NB4 (cell line): ENCODE measurements at places on chromosomes 7 and 10.

DNA sequence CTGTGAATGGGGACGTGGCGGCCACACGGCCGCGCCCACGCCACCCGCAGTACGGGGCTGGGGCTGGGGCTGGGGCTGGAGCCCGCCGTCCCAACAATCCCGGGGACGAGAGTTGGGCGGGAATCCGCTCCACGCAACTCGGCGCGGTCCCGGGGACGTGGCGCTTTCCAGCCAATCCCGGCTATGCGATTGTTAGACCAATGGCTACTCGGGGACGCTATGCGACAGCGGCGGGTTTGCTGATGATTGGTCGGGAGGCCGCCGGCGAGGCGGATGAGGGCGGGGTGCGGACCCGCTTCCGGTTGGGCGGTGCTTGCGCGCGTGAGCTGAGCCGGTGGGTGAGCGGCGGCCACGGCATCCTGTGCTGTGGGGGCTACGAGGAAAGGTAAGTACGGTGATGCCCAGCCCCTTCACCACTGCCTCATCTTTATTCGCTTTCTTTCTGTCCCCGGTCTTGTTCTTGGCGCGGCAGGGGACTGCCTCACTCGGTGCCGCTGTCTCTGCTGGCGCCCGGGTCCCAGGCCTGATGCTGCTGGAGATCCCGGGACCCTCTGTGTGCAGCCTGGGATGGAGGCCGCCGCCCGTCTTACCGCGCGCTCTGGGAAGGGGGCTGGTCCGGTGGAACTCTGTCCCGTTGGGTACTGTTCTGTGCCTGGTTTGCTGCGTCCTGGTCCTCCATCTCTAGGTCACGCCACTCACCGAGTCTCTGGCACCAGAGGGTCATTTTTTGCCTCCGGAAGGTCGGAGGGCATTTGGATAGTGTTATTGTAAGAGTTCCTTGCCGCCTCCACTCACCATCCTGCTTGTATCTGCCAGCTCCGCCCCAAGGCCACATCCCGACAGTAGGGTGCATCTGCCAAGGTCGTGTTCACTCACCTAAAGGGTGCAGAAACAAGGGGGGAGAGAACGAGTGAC, at the start of gene CALU:
Gene CALU (plus strand): TSS at position 312 of the 915 bp plus-strand sequence. CDS start 9,225 bp downstream, outside the sequence.
- DNase-seq = peak; percentile 98

DNA sequence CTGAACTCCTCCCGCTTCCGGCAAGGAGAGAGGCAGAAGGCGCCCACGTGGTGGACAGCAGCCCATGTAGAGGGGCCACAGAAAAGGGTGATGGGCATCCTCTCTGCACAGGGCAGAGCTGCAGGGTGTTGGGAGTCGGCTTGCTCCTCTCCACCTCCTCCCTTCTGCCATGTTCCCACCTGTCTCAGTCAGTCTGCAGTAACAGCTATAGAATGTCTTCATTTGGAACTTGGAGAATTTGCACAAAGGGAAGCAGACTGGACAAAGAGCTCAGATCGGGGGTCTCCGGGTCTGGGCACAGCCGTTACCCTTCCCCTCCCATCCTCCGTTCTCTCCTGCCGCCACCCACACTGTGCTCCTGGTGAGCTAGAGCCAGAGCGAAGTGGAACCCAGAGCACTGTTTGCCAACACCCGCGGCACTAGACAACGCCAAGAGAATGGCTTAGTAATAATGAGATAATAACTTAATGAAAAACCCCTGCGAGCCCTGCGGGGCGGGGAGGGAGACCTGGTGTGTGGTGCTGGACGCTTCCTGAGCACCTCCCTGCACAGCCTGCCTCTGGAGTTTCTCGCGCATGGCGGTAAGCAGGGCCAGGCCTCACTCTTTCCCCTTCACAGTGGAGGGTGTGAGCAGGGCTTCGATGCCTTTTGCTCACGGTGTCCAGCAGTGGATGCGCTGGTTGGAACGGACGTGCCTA, 254.7 kb downstream of the PAXIP1 start:
- DNase-seq = no peak

- no peak for DNase-seq
Measured at GRCh38 chr7:85204061-85204460, 17.2 kb upstream of the SEMA3D start.

DNA sequence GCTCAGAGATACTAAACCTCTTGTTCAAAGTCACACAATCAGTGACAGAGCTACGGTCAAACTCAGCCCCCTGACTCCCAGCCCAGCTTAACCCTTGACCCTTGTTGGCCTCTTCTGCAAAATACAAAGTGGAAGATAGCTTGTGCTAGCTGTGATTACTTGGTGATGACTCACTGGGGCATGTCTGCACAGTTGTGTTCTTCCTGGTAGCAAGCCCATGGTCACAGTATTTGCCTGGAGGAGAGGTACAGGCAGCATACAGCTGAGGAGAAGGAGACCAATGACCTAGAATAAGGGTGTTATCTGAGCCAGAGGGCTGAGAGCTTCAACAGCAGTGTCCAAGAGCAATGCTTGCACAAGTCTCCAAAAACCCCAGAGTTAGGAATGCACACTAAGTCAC, 5.7 kb upstream of the HSPA12A start:
- no peak for DNase-seq

- no peak for DNase-seq
Measured at GRCh38 chr7:35263396-35263795, 9.5 kb upstream of the TBX20 start.

GRCh38 chr7:42575171-42575570, 336.7 kb downstream of the C7orf25 start:
- DNase-seq = no peak

- DNase-seq = no peak
Measured at GRCh38 chr10:75657351-75657750, 225.9 kb downstream of the LRMDA start.

DNA sequence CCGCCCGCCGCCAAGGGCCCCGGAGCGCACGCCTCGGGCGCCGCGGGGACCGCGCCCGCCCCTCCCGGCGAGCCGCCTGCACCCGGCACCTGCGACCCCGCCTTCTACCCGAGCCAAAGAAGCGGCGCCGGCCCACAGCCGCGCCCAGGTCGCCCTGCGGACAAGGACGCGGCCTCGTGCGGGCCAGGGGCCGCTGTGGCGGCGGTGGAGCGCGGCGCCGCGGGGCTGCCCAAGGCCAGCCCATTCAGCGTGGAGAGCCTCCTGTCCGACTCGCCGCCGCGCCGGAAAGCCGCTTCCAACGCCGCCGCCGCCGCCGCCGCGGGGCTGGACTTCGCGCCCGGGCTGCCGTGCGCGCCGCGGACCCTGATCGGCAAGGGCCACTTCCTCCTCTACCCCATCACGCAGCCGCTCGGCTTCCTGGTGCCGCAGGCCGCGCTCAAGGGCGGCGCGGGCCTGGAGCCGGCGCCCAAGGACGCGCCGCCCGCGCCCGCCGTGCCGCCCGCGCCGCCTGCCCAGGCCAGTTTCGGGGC, 3.5 kb downstream of the UNCX start:
- peak; percentile 65 for DNase-seq

DNA sequence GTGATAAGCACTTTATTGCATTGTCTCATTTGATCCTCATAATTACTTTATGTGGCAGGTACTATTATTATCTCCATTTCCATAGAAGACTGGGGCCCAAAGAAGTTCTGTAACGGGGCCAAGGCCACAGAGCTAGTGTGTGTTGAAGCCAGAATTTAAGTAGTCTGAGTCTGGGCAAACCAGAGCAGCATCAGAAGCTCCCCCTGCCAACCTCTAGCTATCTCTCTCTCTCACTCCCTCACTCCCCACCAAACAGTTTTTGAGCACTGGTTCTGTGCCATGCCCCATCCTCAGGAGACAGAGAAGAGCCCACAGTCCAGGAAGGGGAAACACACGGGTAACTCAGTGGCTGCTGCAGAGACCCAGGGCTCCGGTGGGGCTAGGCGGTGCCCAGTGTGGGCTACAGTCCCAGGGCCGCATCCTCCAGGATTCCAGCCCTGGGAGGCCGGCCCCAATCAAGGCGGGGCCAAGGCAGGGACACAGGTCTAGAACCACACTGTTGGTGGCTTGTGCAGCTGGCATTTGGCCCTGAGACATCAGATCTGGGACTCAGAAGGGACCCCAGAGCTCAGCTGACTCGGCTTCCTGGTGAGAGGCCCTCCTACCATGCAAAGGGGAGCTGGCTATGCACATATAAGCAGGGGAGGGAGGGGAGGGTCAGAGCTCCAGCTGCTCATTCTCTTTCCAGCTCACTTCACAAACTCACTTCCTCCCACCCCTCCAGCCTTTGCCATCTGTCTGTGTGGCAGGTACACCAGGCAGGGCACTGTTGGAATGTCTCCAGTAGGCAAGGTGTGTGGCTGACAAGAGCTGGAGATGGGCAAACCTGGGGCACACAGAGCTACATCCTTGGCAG, 34.4 kb downstream of the COL13A1 start:
- peak; percentile 26 for DNase-seq

- no peak for DNase-seq
Measured at GRCh38 chr10:20089879-20090278, 273.6 kb downstream of the PLXDC2 start.

- peak; percentile 76 for DNase-seq
Measured at GRCh38 chr7:47100817-47101435, 481.0 kb downstream of the TNS3 start.

- no peak for DNase-seq
Measured at GRCh38 chr10:117899181-117899683, 147.5 kb downstream of the RAB11FIP2 start.

DNA sequence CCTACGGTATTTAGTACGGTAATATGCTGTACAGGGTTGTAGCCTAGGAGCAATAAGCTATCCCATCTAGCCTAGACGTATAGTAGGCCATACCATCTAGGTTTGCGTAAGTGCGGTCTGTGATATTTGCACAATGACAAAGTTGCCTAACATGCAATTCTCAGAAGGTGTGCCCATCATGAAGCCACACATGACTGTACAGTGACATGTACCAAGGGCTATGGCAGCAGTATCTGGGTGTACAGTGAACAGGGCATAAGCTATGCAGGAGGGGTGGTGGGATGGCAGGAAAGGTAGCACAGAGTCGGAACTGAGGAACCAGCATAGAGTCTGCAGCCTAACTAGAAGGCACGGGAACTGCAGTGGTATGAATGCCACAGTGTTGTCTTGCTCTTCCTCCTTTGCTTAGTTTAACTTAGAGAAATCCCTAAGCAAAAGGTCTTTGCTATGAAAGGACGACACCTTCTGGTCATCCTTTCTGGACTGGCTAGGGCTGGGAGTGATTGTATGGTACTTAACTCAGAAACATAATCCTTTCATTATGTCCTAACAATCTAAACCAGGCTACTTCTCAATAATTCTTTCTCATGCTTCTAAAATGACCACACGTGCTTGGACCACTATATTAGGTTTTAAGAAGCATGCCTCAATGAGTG, 93.5 kb downstream of the DYNC1I1 start:
- DNase-seq = peak; percentile 31

- no peak for DNase-seq
Measured at GRCh38 chr7:184294-185264, 7.8 kb upstream of the FAM20C start.

DNA sequence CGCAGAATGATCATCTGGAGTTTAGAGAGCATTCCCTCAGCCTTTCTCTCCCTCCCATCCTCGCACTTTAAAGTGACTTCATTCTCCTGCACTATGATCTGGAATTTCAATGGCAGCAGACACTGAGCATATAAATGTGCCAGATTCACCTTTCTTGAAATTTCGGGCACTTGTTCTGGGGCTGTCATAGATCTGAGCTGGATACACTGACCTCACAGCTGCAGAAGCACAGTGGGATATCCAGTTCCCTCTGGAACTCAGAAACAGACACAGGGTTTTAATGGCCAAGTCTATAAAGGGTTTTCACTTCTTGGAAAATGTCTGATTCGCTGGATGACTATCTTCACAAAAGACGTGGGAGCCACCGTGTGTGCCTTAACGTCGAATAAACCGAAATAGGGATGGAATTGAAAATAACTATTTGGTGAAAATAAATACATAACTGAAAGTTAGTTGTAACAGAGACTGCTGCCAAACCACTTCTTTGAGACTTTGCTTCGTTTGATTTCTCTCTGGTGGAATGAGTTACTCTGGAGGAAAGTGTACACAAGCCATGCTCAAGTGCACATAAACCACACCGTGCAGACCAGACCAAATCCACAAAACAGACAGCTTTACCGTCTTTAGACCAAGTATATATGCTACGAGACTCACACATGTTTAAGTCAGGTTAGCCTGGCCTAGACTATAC, 126.1 kb downstream of the SVIL start:
- no peak for DNase-seq

DNA sequence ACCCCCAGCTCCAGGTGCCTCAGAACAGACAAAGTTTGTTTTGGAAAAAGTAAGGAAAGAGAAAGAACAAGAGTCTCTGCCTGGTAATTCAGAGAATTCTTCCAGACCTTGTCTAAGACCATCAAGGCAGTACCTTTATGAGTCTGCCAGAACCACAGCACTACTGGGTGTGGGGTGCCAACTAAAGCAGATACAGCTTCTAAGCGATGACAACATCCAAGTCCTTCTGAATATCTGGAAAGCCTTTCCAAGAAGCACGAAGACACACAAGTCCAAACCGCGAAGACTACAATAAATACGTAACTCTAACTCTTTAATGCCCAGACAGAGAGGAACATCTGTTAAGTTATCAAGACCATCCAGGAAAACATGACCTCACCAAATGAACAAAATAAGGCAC, 94.3 kb downstream of the SIRT1 start:
- no peak for DNase-seq

DNA sequence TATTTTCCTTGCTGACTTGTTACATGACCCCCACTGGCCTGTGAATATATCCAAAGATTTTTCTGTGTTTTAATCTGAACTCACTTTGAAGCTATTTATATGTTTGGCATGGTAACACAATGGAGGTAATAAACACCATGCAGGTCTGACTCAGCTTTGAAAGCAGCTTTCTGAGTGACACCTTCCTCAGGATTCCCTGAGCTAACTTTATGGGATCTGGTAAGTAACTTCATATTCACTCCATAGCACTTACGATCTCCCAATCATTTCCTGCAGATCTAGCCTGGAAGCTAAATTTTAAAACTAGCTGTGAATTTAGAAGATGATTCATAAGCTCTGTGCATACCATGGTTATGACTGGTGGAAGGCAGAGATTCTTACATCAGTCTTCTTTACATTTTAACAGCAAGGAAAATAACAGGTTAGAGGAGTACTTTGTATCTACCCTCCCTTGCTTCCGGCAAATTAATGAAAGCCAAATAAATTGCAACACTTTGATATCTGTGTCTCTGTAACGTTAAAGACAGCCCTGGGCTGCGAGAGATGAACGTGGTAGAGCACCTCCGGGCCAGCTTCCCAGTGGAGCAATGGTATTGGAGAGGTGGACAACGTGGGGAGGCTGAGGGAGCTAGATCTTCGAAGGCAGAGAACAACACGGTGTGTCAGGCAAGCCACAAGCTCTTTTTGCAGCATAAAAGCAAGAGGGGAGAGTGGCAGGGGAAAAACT, 170.2 kb upstream of the KLF14 start:
- DNase-seq = no peak

DNA sequence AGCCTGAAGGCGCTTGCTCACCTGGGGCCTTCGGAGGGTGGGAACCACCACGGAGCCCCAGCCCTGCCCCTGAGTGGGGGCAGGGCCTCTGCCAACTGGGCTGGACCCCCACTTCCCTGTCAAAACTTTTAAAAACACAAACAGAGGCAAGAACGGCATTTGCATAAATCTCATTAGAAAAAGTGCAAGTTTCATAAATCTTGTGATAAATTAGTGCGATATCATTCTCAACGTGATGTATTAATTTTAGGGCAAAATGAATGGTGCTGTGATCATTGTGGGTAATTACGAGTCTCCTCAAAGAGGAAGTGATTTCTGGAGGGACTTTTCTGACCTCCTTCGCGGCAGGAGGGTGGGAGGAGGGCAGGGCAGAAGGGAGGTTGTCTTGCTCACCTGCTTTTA, 98.3 kb downstream of the CDH23 start:
- DNase-seq = peak; percentile 42

- no peak for DNase-seq
Measured at GRCh38 chr10:18797286-18797685, 138.1 kb downstream of the ARL5B start.

- DNase-seq = peak; percentile 84
Measured at GRCh38 chr10:45420453-45421192, 46.6 kb downstream of the ALOX5 start.

- no peak for DNase-seq
Measured at GRCh38 chr10:17506856-17507471, 52.6 kb upstream of the ST8SIA6 start.
